NCI-H2107 (cell line): ENCODE measurements at places on chromosomes 5 and 9.

- no peak for DNase-seq
These were observed 76.3 kb downstream of the MRPS27 start for GRCh38 chr5:72243706-72244105.

DNA sequence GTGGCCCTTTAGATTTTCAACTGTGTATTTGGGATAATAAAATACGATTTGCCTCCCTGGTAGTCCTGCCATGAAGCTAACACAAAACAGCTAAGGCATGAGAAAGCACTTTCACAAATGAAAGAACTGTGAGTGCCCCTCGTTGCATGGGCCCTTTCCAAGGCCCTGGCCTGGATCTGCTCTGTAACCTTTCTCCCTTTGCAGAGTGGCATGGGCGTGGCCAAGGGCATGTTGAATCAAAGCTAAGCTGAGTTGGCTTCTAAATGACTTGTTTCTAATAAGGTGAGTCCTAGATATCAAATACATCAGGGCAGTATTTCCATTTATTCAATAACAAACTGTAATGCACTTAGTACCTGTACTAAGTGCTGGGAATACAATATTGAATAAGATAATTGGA lies 78.7 kb upstream of the PTPN3 start:
- no peak for DNase-seq

GRCh38 chr5:6827526-6828219 lies 114.4 kb downstream of the TENT4A start:
- no peak for DNase-seq

DNA sequence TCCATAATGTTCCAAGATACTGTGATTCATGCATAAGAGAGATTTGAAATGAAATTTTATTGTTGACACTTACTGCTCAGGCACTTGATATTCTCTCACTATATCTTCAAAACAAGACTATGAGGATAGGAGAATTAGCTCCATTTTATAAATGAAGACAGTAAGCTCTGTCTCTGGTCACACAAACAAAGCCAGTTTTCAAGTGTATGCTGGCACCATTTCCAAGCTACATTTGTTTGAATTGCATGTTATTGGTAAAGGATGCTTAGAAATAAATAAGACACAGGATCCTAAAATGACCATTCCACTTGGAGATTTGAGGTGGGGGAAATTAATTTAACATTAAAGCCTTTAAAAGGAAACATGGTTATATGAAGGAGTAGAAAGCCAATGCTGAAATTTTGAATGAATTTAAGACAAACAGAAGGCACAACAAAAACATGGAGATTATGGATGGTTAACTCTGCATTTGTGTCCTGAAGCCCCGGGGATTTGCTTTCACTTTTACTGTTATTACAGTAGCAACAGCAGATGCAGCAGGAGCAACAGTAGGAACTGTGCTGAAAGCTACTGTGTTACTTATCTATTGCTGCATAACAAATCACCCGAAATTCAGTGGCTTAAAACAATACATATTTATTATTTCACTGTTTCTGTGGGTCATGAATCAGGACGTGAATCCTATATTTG lies 79.7 kb upstream of the ASTN2 start:
- peak; percentile 18 for DNase-seq

- DNase-seq, result no peak
These were observed 44.7 kb downstream of the LRSAM1 start for GRCh38 chr9:127495884-127496555.

GRCh38 chr5:179438461-179438860 lies 93.2 kb upstream of the ADAMTS2 start:
- no peak for DNase-seq

DNA sequence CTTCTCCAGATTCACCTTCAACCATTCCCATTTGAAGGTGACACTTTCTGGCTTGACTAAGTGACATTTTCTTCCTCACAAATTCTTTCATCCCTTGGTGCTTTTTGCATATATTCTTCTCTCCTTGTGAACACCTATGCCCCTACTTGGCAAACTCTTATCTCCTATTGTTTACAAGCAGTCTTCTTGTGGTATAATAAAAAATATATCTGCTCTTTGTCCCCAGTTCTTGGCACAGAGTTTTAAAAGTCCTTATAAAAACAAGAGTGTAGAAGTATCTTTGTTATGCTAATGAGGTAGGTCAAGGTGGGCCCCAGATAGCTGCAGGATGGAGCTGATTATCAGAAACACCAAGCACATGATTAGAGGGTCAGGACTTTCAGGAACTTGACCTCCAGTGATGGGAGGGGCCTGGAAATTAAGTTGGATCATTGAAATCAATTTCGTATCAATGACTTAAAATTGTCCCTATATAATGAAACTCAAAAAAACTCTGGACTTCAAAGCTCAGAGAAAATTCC lies 38.0 kb downstream of the TMEM161B start:
- DNase-seq, result no peak

GRCh38 chr5:142046191-142046590 lies 33.4 kb upstream of the GNPDA1 start:
- DNase-seq, result no peak

DNA sequence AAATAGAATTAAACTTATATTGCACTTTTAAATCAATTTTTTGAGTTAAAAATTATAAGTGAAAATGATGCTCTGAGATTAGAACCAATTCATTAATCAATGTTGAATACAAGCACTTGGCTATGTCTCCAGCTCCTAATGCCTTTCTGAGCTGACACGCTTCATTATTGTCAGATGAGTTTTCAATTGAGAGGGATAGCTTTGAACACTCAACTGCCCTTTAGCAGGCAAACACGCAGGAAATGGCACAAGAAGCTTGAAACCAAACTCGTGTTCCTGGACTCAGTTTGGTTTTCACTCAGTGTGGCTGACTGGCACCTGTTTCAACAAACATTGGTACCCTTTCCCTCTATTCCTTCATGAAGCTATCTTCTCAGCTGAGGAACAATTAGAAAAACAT lies 109.8 kb downstream of the MCTP1 start:
- no peak for DNase-seq

- no peak for DNase-seq
These were observed 31.9 kb upstream of the MIER3 start for GRCh38 chr5:56983593-56984361.

DNA sequence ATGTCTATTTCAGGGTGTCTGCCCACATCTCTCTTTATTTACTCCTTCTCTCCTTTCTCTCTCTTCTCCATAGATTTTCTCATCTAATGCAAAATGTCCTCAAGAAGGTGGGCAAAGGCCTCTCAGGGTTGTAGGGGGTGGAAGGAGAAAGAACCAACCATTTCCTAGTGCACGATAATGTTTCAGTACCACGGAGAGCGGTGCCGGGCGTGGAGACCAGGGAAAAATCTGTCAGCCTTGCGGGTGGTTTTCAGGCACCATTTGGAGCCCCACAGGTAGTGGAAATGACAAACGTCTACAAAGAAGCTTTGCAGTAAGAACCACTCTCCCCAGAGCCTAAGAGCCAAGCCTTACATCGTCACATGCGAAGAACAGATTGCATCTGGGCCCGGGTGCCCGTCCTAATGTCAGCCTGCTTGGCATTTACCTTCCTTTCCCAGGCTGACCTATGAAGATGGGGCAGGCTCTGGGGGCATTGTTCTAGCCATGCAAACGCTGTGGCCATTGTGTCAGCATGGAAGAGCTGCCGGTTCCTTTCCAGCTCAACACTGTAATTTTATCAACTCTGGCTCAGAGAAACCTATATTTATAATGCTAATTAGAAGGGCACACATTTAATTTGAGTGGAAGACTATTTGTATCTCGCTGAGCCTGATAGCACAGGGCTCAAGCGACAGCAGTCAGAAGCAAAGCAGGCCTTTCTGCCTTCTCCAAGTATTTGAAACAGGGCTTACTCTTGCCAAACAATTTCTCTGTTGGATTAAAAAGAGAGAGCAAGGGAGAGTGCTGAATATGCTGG lies 430.1 kb upstream of the WWC1 start:
- no peak for DNase-seq

DNA sequence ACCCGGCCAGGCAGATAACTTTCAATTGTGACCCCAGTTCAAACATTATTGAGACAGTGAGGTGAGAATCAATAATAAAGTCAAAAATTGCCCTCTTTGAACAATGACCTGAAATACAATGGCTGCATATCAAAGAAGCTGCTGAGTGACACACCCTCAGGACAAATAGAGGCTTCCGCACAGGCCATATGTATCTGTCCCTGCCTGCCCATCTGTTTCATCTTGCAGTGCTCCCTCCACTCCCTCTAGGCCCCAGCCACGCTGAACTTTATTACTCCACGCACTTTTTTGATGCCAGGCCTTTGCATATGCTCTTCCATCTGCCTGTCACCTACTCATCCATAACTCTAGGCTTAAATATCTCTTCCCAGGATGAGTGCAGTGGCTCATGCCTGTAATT lies 15.9 kb upstream of the PFDN1 start:
- DNase-seq, result no peak

DNA sequence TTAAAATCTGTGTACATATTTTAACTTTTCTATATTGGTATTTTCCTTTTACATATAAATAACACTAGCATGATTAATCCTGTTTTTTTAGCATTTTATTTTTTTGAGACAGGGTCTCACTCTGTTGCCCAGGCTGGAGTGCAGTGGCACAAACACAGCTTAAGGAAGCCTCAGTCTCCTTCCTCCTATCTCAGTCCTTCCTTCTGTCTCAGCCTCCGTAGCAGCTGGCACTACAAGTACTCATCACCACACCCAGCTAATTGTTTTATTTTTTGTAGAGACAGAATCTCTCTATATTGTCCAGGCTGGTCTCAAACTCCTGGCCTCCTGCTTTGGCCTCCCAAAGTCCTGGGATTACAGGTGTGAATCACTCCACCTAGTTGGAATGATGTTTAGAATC lies 1.5 kb upstream of the C5orf24 start:
- DNase-seq, result no peak

DNA sequence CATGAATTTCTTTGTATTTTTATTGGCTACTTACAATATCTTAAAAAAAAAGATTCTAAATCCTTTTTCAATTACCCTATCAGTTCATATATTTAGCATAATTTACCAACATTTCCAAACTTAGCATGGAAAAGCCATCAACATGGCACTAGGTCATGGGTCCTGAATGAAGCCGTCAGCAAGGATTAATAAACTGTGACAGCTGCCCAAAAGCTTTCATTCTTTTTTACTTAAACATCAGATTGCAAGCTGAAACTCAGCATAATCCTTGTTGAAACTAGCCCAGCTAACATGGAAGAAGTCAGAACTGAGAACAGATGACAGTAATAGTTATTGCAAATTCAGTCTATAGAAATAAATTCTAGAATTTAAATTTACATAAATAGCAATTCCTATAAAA lies 209.8 kb downstream of the ADAMTS6 start:
- no peak for DNase-seq

- no peak for DNase-seq
These were observed 126.8 kb upstream of the PCA3 start for GRCh38 chr9:76637416-76637815.

GRCh38 chr9:95876595-95876994 lies 1.1 kb downstream of the ERCC6L2 start:
- no peak for DNase-seq

DNA sequence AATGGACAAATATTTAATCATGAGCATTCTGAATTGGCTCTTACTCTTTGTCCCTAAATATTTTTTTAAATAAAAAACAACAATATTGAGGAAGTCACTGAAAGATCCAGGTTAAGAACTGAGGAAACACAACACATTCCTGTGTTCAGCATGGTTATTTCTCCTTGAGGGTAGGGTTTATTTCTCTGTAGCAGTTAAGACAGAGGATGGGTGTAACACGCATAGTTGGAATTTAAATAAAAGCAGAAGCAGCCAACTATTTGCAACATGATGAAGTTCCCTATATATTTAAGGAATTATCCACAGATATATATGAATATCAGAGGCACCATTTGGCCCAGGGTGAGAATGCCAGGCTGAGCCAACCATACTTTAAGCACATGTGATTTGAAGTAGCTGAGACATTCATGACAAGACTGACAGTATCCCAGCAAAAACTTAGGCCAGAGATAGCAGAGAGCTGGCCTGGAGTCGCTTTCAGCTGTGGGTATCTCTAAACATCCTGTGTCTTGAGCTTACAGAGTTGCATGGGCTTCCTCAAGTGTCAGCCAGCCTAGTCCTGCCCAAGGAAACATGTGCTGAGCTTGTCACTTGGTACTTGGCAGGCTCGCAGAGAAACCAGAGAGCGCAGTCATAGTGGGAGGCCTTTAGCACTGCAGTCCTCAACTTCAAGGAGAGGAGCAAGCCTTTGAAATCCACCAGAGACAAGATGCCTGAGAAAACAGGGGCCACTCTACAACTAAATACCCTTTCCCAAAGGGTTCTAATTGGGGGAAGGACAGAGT lies 43.6 kb downstream of the SEMA5A start:
- no peak for DNase-seq

DNA sequence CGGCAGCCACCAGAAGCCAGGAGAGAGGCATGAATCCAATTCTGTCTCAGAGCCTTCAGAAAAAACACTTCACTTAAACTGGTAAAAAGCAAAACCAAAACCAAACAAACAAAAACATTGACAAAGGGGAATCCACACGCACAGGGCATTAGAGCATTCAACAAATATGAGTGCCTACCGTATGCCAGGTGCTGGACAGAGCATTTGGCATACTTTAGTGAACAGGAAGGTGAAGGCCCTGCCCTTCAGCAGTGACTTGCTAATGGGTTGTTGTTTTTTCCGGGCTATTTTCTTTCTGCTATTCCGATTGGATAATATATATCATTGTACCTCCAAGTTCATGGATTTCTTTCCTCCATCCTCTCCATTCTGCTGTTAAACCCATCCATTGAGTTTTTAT lies 71.7 kb upstream of the RUFY1 start:
- no peak for DNase-seq

DNA sequence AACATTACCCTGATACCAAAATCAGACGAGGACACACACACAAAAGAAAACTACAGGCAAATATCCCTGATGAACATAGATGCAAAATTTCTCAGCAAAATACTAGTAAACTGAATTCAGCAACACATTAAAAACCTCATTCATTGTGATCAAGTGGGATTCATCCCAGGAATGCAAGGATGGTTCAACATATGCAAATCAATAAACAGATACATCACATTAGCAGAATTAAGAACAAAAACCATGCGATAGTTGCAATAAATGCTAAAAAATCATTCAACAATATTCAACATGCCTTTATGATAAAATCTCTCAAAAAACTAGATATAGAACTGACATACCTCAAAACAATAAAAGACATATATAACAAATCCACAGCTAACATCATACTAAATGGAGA lies 36.9 kb upstream of the TNPO1 start:
- DNase-seq, result no peak

DNA sequence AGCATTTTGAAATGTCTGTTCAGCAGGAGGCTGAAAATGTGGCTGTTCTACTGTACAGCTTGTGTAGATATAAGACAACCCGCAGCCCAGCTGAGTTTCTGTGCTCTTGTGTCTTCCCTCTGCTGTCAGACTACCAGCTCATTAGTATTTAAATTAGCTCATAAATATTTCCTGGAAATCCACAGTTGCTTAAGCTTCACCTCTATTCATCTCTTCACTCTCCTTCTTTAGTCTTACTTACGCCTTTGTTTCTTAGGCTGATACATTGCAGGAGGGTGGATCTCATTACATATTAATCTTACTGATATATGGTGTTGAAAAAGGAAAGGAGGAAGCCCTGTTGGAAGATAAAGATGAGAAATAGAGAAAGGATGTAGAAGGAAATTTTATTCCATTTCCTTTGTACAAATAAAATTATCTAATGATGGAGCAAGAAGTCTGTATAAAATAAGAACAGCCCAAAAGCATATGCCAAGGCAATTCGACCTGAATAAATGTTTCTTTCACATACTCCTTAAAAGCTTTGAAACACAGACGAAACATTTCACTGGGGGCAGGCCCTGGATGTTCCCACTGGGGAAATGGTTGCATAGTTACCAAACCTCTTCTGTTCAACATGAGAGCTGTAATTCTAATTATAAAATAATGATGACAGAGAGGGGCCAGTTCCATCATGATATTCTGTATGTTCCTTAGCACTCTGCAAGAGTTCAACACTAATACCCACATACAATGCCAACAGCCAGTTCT lies 111.8 kb upstream of the APC start:
- DNase-seq, result no peak
